Stomach (tissue), 19 donors: ENCODE measurements at places on chromosomes 16 and 17.

DNA sequence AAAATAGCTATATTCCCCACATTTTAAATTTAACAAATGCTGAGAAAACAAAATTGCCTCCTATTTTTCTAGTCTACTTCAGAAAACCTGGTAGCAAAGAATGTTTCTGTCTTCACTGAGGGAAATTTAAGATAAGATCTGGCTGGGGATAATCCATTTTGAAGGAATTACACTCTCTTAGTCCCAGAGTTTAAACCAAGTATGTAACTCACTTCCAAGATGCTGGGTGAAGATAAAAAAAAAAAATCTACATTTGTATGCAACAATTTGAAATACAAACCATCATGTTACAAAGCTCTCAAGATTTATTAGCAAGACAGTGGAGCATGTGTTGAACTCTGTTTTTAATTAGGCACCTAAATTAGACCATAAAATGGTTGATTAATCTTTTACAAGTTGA lies 5.7 kb downstream of the HS3ST3B1 start:
- DNase-seq = no peak

DNA sequence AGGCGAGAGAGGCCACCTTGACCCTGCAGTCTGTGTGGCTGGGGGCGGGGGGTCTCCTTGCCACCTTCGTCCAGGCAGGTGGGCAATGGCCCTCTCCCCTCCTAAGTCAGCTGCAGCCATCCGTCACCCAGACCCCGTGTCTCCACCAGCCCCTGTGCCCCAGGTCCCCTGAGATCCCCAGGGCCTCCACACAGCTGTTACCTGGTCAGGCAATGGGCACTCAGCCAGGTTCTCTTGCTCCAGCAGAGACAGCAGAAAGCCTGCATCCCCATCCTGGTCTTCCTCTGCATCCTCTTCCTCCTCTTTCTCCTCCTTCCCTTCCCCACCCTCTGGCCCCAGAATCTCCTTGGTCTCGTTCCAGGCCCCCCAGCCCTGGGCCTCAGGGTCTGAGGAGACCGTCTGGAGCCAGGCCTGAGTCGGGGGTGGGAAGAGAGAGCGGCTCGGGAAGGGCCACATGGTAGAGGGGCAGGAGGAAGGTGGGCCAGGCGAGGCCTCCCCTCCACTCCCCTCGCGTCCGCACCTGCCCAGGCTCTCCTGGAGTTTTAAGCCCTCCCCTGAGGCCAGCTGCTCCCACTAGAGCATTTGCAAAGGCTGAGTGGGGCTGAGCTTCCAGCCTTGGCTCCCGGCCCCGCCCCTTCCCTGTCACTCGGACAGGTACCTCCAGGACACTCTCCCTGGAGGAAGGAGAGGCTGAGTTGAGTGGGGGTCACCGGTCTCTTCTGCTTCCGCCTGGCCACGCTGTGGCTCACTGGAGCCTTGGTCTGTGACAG lies at the start of gene PABPN1L:
PABPN1L (minus strand) TSS at position 510 of the 770 bp plus-strand sequence; CDS start at position 456, 54 bp downstream.
- no peak for DNase-seq

GRCh38 chr17:70888324-70888723 lies 719.0 kb downstream of the KCNJ2 start:
- no peak for DNase-seq

DNA sequence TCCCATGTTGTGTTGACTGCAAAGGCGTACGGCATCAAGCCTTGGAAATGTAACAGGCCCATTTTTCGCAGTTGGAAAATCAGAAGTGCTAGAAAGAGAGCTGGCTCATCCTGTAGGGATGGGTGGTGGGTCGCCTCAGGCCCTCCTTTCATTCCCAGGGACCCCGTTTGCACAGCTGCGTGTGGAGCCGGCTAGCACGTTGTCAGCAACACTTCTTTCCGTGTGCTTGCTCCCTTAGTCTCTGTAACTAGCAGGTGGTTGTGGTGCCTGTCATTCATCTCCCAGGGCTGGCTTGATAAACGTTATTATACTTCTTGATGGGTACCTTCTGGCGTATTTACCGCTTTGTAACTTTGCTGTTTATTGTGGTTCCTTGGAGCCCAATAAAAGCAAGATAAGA lies 239.0 kb upstream of the CACNG5 start:
- no peak for DNase-seq

DNA sequence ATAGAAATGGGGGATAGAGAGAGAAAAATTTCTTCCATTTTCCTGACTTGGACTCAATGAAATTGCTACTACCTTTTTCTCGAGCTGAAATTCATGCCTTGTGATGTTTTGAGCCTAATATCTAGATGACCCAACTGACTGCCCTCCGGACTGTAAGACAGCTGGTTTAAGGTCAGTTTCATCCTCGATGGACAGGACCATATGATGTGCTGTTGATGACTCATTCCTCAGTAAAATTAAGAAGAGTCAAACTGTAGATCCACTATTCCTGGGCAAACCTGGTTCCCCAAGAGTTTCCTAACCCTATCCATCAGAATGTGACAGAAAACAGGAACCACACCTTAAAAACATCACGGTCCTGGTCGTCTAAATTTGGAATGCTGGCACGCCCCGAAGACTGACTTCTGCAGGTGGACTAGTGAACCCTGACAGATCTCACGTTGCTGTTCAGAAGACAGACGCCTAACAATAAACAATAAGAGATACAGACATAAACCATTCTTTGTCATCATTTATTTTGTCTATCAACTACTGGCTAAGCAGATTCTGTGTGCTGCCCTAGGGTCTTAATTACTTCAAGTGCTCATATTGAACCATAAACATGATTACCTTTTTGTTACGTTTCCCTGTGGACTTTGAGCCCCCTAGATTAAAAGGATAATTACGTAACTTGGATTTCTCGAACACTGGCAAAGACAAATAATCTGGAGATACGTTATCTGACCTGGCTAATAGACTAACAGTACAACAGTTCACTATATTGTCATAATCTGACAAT lies 45.1 kb upstream of the NOS2 start:
- DNase-seq = no peak

DNA sequence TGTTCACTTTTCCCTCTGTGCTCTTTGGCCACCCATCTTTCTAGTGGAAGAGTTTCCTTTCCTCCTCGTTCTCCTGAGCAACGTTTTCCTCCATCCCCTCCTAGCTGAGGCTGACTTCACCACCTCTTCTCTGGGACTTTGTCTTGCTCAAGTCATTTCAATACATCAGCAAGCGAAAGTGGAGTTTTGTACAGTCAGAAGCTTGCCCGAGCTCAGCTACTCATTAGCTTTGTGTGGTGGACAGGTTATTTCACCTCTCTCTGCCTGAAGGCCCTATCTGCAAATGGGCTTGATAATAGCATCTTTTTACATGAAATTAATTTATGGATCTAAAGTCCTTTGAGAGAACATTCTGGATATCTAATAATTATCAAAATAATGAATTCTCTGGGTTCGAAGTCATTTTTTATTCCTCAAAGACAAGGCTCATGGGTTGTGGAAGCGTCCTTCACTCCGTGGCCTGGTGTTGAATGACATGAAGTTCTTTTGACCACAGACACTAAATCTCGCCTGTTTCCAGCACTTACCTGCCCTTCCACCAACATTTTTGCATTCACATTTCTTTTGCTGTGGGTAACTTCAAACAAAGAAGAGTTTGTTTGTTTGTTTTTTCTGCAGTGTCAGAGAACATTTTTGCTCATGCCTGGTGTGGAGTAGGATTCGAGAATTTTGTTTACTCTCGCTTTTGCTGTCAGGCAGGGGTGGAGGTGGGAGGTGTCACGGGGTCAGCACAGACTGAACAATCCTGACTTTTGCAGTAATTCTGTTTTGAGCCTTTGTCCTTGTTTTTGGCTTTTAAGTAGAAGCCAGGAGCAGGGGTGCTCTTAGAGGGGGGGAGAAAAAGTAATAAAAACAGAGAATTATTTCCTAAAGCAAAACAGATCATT lies 155.0 kb upstream of the CACNG5 start:
- no peak for DNase-seq

DNA sequence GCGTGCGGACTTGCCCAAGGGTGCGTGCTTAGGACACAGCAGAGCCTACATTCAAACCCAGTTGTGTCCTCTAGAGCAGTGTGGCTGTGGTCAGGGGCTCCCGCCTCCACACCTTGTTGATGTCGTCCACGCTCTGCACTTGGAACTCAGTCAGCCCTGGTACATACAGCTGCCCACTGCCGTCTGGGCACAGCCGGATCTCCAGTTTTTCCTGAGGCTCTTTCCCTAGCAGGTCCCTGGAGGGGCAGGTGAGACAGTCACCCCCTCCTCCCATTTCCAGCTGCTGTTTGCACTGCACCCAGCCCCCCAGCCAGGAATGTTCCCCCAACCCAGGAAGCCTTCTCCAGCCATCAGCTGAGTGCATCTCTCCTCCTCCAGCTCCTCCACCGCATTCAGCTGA lies 25.7 kb downstream of the KATNB1 start:
- no peak for DNase-seq

DNA sequence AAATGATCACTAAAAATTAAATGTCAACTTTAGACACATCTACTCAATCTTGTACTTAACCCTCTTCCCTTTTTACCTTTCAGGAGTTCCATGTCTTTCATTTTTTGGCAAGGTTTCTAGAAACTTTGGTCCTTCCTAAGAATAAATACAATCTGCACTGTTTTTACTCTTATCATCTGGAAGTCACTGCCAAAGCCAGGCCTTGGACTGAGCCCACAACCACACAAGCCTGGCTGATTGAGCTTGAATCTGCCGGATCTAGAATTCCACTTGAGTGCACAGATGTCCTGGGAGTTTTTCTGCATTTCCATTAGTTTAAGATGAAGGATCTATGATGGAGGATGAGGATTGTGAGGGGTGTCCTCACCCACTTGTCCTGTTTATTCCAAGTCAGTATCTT lies 126.1 kb downstream of the VPS53 start:
- DNase-seq = no peak

- DNase-seq = no peak
Measured at GRCh38 chr17:74198694-74199093, 4.8 kb upstream of the RPL38 start.

GRCh38 chr17:73800893-73801292 lies 156.6 kb upstream of the SDK2 start:
- no peak for DNase-seq

DNA sequence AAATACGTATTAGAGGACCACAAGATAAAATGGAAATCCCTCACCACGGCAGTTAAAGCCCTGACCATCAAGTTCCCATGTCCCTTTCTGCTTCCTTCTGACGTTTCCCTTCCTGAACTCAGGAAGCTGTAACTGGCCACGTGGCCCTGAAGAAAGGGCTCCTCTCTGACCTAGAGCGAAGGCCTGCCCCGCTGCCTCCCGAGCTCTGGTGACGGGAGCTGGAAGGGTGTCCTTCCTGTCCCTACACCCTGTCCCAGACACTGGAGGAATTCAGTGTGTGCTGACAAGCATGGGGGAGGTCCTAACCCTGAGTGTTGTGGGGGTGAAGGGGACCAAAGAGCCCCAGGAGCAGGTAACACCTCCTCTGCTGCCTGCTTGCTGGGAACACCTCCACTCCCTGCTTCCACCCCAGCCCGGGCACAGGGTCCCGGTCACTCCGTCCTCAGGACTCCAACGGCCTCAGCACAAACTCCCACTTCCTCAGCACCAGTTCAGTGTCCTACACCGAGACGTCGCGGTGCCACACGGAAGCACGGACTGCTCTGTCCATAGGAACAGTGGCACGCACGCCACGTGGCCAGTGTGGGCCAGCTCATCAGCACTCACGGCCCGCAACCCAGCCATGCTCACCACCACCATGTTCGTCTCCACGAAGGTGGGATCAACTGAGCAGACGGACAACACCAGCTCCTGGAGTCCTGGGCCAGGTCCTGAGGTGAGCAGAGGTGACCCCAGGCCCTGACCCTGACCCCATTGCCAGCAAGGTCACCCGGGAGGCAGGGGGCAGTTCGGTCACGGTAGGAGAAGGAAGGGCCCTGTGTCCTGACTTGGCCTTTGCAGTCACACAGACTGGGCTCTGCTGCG lies 16.9 kb downstream of the TMEM235 start:
- DNase-seq = no peak

DNA sequence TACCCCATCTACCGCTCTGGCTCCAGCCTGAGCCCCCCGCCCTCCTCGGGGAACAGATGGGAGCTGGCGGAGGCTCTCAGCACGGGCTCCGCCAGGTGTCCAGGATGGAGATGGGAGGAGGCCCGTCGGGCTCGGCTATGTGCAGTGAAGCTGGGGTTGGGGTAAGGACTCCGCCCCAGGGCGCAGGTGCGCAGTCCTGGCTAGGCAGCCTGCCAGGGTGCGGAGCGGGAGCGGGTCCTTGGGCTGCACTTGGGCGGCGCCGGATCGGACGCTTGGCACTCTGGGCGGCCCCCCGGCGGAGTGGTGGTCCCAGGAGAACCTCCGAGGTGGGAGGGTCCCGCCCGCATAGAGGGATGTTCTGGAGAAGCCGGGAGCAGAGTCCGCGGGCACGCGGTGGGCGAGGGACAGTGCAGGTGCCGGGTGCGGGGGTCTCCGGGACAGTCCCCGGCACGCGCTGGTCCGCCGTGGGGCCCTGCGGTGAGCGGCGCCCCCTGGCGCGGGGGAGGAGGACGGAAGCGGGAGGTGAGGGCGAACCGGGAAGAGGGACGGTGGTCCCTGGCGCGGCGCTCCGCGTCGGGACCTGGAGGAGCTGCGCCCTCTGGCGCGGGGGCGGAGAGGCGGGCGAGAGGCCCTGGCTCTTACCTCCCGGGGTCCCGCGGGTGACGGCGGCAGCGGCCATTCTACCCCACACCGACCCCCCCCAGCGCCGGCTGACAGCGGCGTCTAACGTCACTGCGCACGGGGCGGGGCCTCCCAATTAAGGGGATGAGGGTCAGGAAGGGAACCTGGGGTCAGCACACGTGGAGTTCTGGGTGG lies at the start of gene CAMTA2:
CAMTA2 (minus strand) TSS at position 725 of the 816 bp plus-strand sequence. CDS start 1,453 bp downstream, outside the sequence.
- peak; percentile 94 for DNase-seq

- DNase-seq = no peak
Measured at GRCh38 chr17:43581613-43582012, 35.5 kb upstream of the ETV4 start.

- no peak for DNase-seq
Measured at GRCh38 chr17:29112771-29113295, 67.4 kb downstream of the MYO18A start.

- no peak for DNase-seq
Measured at GRCh38 chr16:72646615-72647014, 401.3 kb downstream of the ZFHX3 start.

DNA sequence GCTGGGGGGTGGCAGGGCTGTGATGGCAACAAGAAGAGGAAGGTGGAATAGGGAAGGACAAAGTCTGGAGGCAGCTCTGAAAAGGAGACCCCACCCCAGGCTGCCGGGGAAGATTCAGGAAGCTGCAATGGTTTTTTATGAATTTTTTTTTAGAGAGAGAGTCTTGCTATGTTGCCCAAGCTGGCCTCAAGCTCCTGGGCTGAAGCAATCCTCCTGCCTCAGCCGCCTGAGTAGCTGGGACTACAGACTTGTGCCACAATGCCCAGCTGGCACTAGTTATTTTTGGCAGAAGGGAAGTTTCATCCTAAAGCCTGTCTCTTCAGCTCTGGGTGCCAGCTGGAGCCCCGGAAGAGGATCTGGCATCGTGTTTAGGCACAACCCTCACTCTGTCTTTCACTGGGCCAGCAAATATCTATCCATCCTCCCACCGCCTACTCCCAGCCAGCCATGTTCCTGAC lies 1.3 kb upstream of the CES3 start:
- no peak for DNase-seq

- no peak for DNase-seq
Measured at GRCh38 chr17:3026856-3027751, 36.3 kb downstream of the OR1D5 start.
